NCI-H1092 treated with DMSO at 0.1 percent for 48 hours (cell line): ENCODE measurements at places on chromosomes 6 and 20.

- no peak for DNase-seq
Observed at GRCh38 chr20:11499101-11499634, 418.5 kb upstream of the BTBD3 start.

DNA sequence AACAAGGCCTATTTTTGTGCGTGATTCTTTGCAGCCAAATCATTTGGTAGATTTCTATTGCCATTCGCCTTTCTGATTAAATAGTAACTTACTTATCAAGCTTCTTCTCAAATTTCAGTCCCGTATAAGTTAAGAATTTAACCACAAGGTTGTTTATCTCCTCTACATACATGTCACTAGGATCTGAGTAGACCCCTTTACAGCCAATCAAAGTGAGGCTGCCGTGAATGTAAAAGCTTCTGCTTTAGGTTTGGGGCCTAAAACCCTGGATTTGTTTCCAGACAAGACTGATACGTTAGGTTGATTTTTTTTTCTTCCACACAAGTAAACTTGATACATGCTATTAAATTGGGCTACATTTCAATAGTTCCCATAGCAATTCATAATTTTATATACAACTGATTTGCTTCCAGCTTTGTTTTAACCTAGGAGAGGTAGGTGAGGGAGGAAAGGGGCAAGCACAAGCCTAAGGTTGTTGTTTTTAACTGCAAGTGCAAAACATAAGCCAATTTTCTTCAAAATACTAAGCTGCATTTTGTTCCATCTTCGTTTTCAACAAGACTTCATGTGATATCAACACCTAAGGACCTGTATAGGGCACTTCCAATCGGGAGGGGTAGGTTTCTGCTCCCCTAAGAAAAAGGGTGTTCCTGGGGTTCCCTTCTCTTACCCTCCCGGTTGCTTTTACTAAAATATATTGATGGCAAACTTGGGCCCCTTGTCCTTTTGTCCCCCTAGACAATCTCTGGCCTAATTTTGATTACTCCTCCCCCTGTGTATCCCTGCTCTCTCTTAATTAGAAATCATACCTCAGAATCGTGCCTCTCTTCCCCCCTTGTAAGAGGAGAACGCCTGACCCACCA lies 1.7 kb downstream of the RANBP9 start:
- DNase-seq: no peak

DNA sequence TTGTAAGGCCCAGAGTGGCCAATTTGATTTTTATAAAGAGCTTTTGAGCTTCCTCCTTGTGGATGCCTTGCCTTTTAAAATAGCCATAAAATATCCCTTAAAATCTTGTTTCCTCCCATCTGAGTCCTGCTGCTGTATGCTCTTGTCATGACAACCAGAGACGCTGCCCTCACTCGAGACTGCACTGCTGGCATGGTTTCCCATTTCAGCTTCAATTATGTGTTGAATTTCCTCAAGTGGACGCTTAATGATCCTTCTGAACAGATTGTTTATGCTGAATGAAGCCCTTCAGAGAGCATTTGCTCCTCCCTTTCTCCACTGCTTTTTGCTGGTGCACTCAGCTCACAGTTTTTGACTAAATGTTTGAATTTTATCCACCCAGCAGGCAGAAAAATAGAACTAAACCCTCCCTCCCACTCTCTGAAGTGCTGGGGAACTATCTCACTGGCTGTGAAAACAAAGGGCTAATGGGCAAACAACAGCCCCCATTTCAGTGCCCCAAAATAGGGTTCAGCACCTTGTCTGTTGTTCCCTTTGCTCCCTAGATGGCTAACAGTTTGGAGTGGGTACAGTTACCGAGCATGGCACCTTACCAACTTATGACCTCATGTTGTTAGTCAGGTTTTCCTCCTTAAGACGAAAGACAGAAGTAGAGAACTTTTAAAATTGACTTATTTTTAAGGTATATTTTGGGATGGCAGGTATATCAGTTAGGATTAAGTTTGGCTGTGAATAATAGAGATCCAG lies 45.5 kb upstream of the RNF8 start:
- DNase-seq: peak; percentile 92

DNA sequence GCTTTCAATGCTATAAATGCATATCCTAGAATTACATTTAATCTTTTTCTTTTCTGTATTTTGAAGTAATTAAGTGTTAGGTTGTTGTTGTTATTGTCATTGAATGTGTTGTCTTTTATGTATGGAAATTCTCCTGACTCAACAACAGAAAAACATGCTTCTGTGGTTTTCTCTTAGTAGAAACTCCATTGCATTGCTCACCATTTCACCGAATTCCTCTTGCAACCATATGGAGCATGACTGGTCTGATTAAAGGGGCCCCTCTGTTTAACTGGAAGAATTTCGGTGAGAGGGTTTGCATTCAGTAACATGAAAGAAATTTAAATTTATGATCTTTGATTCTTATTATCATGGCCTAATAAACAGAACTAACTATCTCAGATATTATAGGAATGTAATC lies 454.3 kb upstream of the JARID2 start:
- DNase-seq: no peak

DNA sequence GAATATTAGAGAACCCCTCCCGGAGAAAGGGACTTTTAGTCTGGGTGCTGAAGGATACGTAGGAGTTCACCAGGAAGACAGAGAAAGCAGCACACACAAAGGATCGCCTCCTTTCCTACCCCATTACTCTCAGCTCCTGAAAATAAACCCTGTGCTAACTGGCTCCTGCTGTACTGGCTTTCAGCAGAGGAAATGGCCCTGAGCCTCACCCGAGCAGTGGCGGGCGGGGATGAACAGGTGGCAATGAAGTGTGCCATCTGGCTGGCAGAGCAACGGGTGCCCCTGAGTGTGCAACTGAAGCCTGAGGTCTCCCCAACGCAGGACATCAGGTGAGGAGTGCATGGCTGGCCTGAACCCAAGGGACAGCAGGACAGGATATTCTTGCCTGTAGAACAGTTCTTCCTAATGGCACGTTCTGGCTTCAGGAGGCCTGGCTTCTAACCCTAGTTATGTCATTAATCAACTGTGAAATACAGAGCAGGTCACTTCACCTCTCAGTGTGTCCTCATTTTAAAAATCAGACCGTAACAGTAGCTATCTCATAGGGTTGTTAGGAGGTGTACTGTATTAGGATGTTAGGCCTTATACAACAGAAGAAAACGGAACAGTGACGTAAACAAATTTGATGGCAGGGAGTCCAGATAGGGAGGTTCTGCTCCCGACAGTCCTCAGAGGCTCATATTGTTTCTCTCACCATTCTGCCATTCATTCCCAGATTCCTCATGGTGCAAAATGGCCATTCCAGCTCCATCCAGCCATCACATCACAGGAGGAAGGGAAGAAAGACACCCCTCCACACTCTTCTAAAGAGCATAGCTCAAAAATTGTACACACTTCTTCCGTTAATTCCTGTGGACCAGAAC lies 1.8 kb downstream of the RBCK1 start:
- no peak for DNase-seq

GRCh38 chr20:59807909-59808728 lies 125.3 kb downstream of the SYCP2 start:
- DNase-seq: no peak

DNA sequence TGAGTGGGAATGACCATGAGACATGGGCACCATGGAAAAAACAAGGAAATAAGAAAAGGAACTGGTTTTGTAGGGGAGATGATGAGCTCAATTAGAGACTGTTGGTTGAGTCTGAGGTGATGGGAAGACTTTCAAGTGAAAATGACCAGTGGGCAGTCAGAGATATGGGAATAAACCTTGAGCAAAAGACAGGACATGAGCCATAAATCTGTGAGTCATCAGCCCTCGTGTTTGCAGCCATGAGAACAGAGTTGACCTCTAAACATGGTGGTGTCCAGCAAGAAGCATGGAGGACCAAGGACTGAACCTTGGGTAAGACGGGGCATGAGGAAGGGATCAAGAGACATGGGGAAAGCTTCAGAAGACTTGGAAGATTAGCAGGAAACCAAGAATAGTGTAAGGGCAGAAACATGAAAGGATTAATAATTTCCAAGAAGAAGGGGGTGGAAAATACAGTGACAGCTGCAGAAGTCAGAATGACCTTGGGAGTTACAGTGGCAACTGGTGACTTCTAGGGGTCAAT lies 280.6 kb upstream of the PRDM1 start:
- DNase-seq: no peak

- DNase-seq: no peak
Observed at GRCh38 chr20:23059846-23060245, 10.4 kb upstream of the THBD start.

DNA sequence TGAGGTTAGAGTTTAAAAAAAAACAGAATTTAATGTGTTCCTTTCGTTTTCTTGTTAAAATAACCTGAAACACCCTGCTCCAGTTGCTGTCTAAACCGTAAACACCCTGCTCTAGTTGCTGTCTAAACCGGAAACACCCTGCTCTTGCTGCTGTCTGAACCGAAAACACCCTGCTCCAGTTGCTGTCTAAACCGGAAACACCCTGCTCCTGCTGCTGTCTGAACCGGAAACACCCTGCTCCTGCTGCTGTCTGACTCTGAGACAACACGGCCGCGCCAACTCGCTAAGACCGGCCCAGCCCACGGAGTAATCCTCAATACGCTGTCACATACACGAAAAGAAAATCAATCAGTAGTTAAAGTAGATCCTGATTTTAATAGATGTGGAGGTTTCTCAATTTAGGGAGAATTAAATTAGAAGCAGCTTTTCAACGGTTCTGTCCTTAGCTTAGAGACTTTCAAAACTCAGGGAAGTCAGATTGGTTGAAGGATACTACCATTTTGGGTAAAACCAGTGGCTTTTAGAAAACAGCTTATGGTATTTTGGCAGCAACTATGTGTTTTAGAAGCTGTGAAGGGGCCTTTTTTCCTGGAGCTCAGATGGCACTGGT lies 98.3 kb downstream of the RAMACL start:
- no peak for DNase-seq

GRCh38 chr6:38307740-38308139 lies 332.0 kb downstream of the BTBD9 start:
- no peak for DNase-seq

DNA sequence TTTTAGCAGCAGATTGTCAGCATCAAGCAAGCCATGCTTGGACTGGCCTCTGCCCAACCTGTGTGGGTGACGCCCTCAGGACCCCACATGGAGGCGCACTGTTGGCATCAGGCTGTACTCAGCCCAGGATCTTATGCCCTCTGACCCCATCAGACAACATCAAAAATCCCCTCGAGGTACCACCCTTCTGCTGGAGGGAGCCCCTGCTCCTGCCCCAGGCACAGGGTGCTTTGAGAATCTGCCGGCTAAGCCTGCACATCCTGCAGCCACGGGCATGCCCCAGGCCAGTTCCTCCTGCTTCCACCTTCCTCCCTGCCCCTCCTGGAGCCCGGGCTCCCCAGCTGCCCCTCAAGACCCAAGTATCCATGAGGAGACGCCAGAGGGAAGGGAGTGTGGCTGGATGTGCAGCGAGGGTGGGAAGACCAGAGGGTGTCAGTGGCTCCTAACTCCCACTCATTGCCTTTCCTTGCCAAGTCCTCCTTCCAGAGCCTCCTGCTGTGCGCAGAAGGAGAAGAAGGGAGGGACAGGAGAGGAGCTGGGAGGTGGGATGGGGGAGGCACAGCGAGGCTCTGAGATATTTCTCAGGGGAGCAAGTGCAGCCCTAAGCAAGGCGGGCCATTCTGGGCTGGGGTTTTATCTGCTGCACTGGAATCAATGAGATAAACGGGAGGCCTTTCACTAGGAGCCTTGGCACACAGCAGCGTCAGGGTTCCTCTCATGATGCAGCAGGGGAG lies 77.4 kb upstream of the CST7 start:
- no peak for DNase-seq
